ENCODE measurements at places on chromosomes 16 and 17.

DNA sequence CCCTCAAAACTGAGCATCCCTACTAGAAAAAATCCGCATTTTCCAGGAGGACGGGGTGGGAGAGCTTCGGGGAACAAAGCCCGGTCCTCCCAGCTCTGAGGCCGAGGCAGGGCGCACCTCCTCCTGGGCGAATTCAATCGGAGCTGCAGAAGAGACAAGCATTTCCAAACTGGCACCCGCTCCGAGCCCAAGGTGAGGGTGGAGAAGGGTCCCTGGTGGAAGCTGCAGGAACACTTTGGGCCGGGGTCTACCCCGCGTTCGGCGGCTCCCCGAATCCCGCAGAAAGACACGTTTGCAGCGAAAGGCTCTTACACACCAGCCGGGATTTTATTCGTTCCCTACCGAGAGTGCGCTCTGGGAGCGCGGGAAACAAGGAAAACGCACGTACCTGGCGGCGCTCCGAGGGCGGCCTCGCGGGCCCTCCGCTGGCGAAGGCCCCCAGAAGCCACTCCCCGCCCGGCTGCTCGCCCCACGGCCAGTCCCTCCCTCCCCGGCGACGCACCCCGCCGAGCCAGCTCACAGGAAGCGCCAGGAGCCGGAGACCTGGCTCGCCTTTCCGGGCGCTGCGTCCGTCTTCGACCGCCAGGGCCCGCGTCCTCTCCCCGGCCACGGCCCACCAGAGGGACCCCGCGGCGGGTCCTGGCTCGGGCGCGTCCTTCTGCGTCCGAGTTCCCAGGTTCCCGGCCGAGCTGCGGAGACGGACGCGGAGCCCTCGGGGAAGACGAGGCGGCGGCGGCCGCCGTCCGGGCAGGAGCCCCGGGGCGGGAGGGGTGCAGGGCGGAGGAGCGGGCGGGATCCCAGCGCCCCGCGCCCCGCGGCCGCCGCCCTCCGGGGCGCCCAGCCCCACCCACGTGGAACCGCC is 49.8 kb upstream of the BAHCC1 start:
- DNase-seq, result no peak

GRCh38 chr17:75031972-75032719 is 14.6 kb downstream of the ATP5PD start:
- DNase-seq, result peak; percentile 96

DNA sequence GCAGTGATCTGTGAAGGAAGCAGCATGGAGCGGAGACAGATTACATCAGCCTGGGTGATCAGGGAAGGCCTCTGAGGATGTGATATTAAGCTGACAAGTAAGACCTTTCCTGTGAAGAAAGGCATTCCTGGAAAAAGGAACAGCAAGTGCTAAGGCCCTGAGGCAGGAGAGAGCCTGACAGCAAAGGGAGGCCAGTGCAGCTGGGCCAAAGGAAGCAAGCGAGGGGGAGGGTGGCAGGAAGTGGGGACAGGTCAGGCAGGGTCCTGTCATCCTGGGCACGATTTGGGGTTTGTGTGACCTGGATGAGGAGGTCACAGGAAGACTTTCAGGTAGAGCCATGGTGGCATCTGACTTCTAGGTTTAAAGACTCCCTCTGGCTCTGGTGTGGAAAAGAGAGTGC is 12.3 kb downstream of the CPNE2 start:
- no peak for DNase-seq

DNA sequence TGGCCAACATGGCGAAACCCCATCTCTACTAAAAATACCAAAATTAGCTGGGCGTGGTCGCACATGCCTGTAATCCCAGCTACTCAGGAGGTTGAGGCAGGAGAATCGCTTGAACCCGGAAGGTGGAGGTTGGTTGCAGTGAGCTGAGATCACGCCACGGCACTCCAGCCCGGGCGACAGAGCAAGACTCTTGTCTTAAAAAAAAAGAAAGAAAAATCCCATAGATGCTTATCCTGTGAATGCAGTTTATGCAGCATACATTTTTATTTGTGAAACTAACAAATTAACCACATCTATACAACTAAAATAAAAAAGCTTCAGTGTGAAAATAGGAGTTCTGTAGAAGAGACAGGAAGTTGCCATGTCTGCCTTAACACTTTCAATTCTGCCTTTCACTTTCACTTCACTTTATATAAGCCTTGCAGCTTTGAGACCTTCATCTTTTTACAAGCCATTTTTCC is 7.1 kb downstream of the IGSF6 start:
- DNase-seq, result no peak

DNA sequence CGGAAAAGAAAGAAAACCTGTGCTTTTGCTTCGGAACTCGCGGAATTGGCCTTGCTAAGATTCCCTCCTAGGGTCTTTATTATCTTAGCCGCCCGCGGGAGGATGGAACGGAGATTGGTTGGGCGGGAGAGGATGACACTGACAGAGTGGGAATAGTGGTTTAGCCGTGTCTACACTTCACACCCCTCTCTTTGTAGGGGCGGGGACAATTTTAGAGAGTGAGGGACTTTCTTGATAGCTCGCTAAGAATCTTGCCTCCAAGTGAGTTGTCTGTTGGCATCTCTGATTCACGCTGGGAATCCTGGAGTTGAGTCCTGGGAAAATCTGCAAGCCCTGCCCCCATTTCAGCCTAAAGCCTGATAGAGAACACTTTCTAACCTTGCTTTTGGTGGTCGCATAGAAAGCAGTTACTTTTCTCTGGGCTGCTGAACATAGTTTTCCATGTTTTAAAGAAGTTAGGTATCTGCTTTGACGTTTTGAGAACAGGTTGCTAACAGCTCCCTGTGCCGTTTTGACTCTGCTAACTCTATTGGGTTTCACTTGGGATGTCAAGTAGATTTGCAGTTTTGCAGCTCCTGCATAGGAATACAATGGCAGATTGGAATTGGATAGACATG is 697 bp downstream of the NOL11 start:
- DNase-seq, result no peak

DNA sequence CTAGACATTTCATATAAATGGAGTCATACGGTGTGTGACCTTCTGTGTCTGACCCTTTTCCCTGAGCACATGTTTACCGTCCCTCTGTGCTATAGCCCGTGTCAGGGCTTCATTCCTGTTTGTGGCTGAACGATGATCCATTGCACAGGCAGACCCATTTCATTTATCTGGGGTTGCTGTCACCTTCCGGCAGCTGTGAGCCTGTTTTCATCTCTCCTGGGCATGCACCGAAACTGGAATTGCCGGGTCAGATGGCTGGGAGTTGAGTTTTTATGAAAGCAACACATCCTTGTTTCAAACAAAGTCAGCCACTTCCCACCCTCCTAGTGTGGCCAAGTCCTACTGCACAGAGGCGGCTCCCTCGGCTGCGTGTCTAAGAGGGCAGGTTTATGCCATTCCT is 25.5 kb downstream of the BAIAP2 start:
- no peak for DNase-seq

- DNase-seq, result no peak
Measured at GRCh38 chr16:17270683-17271109, 200.1 kb downstream of the XYLT1 start.

DNA sequence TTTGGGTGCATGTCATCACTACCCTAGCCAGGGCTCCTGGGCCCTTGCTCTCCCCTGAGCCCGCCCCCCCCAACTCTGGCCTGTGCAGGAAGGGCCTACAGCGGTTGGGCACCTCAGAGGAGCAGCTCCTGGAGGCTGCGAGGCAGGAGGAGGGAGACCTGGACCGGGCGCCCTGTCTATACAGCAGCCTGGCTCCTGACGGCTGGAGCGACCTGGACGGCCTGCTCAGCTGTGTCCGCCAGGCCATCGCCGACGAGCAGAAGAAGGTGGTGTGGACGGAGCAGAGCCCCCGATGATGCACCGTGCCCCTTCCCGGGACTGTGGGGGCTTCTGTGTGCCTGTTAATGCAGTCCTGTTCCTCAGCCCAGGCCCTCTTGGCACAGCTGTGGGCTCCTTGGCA is 12.1 kb downstream of the SGSH start:
- DNase-seq, result no peak

DNA sequence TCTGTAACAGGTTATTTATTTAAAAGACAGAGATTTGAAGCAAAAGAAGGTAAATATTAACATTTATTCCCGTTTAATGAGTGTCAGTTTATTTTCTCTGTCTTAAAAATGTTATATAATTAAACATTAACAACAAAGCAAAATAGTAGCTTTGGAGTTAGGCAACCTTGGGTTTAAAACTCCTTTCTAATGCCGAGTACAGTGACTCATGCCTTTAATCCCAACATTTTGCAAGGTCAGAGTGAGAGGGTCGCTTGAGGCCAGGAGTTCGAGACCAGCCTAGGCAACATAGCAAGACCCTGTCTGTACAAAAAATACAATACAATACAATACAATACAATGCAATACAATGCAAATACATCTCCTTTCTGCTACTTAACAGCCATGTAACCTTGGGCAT is 128.7 kb downstream of the CHD9 start:
- DNase-seq, result no peak

GRCh38 chr16:12171206-12171605 is 194.7 kb downstream of the SNX29 start:
- DNase-seq, result no peak

DNA sequence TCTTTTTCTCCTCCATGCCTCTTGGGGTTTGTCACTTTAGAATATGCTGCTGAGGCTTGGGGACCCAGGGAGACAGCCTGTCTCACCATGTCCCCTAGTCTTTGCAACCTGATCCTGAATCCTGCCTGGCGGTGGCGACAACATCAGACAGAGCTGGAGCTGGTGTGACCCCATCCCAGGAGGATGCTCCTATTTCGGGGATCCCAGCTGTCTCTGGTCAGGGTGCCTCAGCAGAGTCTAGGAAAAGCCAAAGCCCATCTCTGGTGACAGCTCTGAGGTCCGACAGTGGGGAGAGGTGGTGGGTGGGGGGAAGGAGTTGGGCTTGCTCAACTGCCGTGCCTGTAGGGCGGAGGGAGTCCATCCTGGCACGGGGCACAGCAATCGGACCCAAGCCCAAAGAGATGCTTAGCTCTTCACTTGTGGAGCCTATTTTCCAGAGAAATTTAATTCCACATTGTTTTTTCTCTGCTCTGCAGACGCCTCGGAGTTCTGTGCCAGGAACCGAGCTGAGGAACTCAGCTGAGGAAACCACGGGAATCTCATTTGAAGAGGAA is 10.3 kb upstream of the TNS4 start:
- no peak for DNase-seq

DNA sequence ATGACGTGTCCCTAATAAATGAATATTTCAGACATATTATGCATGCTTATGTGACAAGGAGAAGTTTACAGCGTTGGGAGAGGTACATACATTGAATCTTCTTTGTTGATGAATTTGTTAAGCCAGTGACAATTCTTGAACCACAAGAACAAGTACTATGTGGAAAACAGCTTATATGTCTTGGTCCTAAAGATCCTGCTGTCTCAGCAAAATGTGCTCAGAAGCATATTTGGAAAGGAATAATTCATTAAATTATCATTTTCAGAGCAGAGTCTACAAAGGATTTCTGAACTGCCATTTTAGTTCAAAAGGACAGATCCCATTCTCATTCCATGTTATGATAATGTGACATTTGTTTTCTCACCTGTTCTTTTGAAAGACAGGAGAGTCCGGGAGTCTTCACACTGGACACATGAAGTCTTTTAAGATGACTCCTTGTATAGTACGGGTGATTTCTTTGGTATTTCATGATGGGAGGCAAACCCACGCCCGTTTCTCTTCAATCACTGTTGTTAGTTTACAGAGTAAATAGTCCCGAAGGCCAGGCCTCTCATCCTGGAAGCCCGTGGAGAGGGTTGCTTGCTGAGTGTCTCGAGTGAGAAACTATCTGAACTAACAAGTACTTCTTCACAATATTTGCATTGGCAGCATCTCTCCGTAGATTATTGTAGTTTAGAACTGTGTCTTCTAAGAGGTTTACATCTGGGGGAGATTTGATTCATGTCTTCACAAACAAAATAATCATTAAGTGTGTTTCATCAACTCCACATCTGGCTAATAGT is 26.7 kb downstream of the VPS35L start:
- no peak for DNase-seq

DNA sequence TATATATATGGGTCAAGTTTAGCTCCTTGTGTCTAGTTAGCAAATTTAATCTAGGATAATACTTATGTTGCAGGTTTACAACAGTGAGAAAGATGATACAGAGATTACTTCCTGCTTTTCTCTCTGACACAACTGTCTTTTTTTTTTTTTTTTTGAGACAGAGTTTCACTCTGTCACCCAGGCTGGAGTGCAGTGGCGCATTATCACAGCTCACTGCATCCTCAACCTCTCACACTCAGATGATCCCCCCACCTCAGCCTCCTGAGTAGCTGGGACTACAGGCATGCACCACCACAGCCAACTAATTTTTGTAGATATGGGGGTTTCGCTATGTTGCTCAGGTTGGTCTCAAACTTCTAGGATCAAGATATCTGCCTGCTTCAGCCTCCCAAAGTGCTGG is 706.9 kb upstream of the SOX9 start:
- DNase-seq, result no peak

DNA sequence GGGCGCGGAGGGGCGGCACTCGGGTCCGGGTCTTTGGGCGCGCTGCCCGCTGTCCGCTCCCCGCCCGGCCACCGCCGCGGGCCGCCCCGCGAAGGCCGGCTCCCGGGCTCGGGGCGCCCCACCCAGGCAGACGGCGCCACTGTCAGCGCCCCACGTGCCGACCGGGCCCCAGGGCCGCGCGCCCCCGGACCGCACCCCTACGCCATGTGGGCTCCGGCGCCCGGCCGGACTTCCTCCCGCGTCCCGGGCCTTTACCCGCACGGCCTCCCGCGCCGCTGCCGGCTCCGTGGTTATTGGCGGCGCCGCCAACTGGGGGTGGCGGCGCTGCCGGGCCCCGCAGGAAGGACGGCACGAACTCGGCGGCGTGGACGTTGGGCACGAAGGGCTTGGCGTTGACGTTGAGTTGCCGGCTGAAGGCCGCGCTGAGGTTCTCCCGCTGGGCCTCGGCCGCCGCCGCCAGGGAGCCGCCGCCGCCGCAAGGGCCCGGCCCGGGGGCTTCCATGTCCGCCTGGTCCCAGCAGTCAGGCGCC is 577 bp downstream of the GSPT1 start:
- DNase-seq, result no peak

DNA sequence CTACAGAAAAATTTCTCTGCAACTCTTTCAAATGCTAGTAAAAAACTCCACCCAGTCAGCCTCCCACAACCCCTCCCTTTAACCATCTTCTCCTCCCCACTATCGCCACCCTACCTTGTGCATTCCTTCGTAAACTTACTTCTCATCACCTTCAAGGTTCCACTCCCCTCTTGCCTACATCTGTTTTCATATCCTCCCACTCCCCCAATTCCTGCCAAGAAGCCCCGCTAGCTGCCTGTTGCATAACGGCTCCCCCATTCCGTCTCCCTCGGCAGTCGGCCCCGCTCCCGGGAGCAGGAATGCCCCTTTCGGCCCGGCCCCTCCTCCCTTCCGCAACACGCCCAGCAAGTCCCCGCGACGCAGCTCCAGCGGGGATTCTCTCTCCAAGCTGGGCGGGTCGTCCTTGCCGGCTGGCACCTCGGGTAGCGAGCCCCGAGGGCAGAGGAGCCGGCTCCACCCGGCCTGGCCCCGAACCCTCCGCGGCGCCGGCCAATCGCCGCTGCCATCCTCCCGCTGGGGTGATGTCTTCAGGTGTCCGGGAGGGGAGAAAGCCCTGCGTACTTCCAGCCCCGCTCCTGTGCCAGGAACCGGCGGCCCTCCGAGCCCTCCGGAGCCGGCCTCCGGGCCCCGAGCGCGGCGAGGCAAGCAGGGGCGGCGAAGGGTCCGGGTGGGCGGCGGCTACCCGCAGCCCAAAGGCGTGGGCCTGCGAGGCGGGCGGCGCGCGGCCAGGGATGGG is 1.5 kb downstream of the PHLPP2 start:
- no peak for DNase-seq

- DNase-seq, result no peak
Measured at GRCh38 chr17:31225831-31226230, 71.2 kb downstream of the OMG start.

- DNase-seq, result no peak
Measured at GRCh38 chr17:7862692-7863437, 5.1 kb downstream of the CYB5D1 start.
